ENCODE measurements at places on chromosomes 1 and 21. TPM values are rescaled to one million over a fixed set of nuclear protein-coding genes. Genes with fewer than 3 reads are reported as not detected.

DNA sequence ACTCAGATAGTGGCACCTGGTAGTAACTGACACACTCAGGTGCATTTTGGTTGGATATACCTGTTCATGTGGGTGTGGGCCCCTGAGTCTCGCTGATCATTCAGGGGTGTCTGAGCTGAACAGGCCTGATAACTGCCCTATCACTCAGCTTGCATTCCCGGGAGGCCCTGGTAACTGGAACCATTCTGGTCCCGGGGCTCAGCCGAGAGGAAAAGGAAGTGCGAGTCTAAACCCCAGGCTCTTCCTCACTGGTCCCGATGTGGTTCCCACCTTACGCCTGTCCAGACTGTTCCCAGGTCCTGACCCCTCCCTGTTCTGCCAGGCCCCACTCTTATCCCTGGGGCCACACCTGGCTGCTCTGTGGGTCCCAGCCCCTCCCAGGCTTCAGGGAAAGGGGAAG is 11.7 kb upstream of the CDK18 start:
- DNase-seq: no peak

GRCh38 chr1:148362216-148362611 is 120.9 kb downstream of the PPIAL4G start:
- DNase-seq: peak; percentile 68

DNA sequence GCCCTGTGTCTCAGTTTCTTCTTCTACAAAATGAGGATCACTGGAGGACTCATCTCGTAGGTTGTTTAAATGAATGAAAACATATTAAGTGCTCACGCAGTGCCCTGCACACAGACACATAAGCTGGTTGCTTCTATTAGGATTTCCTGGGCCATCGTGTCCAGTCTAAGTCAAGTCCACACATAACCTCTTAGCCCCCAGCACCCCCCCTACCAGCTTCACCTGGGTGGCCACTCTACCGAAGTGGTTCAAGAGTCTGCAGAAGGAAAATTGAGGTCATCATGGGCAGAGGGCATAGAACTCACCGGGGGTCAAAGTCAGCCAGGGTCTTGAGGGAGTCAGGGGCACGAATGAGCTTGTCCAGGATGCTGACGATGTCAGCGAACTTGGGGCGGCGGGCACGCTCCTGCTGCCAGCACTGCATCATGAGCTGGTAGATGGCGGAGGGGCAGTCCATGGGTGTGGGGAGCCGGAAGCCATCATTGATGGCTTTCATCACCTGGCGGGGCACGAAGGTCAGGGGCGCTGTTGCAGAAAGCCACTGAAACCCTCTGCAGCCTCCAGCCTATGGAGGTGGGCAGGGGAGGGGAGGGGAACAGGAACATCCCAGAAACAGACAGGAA is 25.8 kb downstream of the EPHA2 start:
- no peak for DNase-seq

- no peak for DNase-seq
Observed at GRCh38 chr1:220281159-220281574, 8.9 kb upstream of the RAB3GAP2 start.

The MYBPHL gene
- total RNA-seq: not detected

DNA sequence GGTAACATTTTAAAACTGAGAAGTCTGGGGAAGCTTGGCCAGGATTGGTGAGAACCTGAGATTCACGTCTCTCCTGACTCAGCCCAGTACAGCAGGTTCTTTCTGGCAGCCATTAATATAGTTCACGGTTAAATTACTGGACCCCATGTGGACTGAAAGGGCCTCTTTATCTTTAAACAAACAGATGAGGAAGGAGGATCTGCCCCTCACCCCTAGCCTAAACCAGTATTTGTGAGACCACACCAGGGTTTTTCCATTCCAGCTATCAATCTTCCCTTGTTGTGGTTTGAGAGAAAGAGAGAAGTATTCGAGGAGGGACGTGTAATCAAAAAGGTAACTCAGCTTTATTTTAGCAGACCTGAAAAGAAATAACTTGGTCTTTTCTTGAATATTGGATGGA is 137.1 kb downstream of the PROX1 start:
- DNase-seq: no peak

The MASP2 gene
- not detected for total RNA-seq

DNA sequence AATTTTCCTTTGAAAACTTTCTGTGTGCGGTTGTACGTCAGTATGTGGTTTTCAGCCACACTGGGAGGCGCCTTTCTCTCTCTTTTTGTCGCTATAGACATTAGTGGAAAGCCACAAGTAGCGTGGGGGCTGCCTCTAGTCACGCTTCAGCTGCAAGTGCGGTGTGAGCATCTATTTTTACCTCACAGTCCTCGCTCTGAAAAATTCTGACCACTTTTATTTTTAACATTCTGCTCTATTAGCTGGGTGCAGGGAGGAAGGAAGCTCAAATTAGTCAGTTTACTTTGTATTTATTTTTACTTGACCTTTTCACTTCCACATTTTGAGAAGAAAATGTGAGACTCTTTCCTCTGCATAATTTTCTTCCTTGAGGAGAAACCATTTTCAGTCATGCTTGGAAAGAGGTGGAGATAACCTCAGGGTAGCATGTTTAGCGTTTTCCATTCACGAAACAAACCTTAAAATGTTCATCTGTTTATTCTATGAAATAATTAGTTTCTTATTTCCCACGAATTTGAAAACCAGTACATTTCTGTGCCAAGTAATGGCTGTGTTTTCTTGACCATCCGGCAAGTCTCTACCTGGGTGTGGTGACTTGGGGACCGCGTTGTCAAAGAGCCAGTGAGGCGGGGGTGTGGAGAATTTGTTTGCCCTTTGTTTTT is 35.6 kb downstream of the ADARB1 start:
- DNase-seq: peak; percentile 81

DNA sequence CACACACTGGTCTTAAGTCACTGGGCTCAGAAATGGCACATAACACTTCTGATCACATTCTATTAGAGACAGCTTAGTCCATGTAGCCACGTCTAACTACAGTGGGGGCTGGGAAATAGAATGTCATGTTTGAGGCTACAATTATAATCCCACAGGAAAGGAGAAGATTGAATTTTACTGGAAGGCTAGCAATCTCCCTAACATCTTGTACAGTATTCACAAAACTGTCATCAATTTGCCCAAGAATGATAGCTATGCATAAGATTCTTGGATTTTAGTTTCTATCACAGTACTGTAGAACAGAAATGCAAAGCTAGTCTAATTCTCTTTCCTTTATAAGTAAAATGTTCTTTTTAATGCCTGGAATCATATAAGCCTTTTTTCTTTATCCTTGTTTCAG is 12.7 kb upstream of the ZMYM6 start:
- DNase-seq: no peak

DNA sequence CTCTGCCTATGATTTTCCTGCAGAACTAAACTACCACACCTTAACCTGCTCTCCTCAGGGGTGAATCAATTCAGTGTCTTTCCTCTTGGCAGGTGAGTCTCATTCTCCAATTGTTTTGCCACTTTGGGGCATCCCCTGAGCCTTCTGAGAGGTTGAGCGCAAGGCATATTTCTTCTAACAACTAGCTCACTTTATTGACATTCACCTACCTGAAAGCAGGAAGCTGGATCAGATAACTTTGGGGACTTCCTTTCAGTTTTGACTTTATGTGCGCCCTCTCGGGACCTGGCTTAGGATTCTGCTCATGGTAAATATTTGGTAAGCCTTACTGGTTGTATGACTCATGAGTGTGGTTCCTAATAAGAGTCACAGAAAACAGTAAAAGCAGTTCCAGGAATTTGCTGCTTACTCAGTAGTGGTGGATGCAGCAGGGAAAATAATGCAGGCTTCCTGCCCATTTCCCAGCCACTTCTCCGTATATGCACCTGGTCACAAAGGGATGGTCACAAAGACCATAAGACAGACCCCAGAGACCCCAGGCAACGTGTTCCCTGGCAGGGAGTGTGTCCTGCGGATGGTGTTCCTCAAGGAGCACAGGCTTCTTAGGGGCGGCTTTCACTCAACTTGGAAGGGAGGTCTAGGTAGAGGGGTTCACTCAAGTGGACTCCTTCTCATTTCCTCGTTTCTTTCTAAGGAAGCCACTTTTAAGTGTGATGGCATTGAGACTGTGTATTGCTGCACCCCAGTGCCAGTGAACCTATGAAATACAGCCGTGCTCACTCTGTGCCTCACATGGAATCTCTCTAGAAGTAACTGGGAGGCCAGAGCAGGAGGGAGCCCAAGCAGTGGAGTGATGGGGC is 22.0 kb upstream of the BATF3 start:
- DNase-seq: peak; percentile 75

DNA sequence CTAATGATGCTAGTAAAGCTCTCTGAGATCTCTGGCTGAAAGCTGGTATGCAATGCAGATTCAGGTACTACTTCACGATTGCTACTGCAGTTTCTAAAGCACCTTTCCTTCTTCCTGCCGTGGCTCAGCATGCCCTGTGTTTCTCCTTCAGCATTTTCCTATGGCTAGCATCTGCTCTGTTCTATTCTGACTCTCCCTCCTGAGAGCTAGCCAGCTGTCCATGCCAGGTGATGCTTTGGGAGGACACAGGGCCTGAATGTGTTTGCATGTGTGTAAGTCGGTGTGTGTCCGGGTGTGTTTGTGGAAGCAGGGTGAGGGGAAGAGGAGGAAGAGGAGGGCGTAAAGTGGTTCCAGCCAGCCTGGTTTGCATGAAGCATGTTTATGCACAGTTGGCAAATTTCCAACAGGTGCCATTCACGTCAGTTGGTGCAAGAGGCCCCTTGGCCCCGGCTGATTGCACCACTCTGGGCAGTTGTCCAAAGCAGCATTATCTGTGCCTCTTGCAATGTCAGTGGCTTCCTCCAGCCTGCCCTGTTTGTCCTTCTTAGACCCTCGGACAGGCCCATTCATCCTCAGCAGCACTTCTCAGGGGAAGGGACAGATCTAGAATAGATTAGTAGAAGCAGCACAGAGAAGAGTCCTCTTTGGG is 433.3 kb downstream of the DISC1 start:
- no peak for DNase-seq

- DNase-seq: no peak
Observed at GRCh38 chr1:228143480-228144192, 3.6 kb downstream of the GUK1 start.

GRCh38 chr21:41953249-41953830 is 478 bp downstream of the C2CD2 start:
- no peak for DNase-seq

GRCh38 chr21:45791562-45792418 is 148.3 kb downstream of the PCBP3 start:
- no peak for DNase-seq

The CHRNB2 gene
- total RNA-seq: not detected

The TMEM234 gene
- total RNA-seq: 6.9 TPM

- DNase-seq: no peak
Observed at GRCh38 chr1:206059355-206059915, 6.5 kb downstream of the RHEX start.

DNA sequence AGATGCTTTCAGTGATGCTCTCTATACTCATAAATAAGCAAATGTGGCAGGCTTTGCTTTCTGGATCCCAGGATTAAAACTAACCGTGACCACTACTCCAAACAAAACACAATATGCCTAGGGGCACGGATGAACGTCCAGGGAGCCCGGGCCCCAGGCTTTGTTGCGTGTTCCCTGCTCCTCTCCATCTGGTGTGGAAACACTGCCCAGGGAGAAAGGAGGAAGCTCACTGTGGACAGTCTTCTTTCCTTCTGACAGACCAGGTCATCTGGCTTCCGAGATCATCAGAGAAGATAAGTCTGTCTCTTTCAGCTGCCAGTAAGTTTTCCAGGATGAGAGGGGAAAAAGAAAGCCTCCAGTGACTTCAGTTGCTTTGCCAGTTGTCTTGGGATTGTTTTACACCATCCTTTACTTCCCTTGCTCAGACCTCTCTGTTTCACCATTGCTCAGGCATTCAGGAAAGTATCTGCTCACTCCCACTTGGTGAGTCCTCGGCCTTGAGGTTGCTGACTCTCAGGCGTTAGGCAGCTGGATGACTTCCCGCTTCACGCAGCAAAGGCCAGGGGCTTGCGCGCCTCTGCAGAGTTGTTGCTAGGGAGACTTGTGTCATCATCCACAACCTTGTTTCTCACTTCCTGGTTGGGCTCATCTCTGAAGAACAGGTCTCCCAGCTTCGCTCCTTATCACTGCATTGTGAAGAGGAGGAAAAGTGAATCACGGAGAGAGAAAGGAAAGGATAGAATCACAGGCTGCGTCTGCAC is 20.6 kb upstream of the PGD start:
- DNase-seq: no peak

The USF1 gene
- total RNA-seq: 50.0 TPM

DNA sequence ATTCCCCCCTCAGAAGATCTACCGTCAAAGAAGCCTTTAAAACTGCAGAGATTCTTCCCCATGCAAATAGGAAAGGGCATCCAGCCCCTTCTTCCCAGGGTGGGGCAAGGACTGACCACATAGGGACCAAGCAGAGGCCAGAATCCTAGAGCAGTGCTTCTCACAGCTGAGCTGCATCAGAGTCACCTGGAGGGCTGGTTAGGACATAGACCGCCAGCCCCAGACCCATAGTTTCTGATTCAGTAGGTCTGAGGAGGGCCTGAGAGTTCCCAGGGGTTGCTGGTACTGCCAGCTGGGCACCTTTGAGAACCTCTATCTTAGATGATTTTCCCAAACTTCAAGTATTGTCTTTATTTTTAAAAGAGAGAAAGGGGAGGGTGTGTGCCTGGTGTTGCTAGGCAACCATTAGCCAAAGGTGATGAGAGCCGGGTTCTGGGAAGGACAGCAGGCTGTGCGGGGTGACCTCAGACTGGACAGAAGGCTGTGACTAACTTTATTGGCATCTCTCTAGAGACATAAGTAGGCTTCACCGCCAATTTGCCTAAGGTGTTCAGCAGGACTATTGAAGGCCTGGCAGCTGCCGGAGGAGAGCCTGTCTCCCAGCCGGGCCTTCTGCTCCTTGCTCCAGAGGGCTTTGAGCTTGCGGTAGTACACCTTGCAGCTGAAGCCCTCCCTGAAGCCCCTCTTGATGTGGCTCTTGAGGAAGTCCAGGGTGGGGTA is 3.0 kb downstream of the SPATA46 start:
- DNase-seq: no peak

DNA sequence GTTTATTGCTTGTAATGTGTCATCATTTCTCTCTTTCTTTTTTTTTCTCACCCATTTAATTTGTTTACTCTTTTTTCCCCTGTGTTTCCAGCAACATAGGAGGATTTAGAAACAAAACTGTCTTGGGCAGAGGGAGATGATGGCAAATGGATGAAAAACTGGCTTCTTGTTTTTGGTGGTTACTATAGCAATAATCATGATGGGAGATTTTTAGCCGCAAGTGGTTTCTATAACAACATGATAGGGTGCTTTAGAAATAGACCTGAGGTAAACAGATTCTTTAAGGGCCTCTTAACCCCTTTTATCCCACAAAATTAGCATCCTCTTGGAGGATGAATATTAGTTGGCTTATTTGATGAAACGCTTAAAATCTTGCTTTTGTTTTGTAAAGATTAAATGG is 51.6 kb downstream of the CRB1 start:
- DNase-seq: no peak

- DNase-seq: no peak
Observed at GRCh38 chr1:94952539-94952938, 25.6 kb upstream of the CNN3 start.

- no peak for DNase-seq
Observed at GRCh38 chr1:202844259-202844658, 33.5 kb downstream of the PCAT6 start.

DNA sequence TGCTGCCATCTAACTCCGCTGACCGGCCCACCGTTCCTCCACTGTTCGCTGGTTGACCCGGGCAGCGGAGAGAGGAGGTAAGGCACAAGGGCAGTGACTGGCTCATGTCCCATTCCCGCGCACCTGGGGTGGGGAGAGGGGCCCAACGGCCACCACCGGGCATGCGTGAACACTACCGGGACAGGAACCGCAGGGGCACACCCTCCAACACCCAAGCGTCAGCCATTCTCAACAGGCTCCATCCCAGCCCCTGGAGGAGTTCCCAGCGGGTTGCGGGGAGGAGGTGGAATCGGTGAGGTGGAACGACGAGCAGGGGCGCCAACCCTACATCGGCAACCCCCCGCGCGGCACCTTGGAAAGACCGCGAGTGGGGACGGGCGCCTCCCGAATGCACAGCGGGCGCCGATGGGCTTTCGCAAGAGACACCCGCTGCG is 126.7 kb downstream of the LIPI start:
- no peak for DNase-seq

All from activated CD8-positive, alpha-beta T cell treated with anti-CD3 and anti-CD28 coated beads for 36 hours (primary cell).